Natural killer cell treated with Interleukin-12 subunit alpha and Interleukin-12 subunit beta and Interleukin-15 and Interleukin-18, amount 100 ng/mL, for 72 hours (primary cell): ENCODE measurements at places on chromosomes 6 and 20. TPM values are rescaled to one million over a fixed set of nuclear protein-coding genes. Genes with fewer than 3 reads are reported as not detected.
A peak's percentile ranks its signal among the peaks of the same experiment; 100 is the strongest.

RRAGD gene
- total RNA-seq: 0.98 TPM

DNA sequence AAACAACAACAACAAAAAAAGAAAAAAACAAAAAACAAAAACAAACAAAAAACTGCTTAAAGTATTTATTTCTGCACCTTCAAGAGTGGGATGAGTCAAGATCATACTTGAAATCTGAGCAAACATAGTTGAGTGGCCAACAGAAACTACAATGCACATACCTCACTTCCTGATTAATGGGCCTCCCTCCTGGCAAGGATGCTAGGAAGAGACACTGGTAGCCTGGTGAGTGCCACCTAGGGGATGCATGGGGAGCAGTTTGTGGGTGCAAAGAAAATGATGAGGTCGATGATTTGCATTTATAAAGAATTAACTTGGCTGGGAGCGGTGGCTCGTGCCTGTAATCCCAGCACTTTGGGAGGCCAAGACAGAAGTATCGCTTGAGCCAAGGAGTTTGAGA lies 808.1 kb downstream of the MAFB start:
- no peak overlapping the region for H3K27ac ChIP-seq
- no peak overlapping the region for H3K4me3 ChIP-seq
- no peaks in the 10 kb centered on the region for H3K36me3 ChIP-seq
- H3K4me1 ChIP-seq: no peaks in the 10 kb centered on the region

GRCh38 chr6:150417899-150418826 lies 49.4 kb downstream of the IYD start:
- peak overlapping the region; percentile 0 for H3K27ac ChIP-seq
- no peaks in the 10 kb centered on the region for H3K36me3 ChIP-seq
- no peak for DNase-seq
- H3K4me3 ChIP-seq: peak overlapping the region; percentile 71
- H3K27me3 ChIP-seq: peaks cover 32% of the 10 kb centered on the region

- no peak overlapping the region for H3K27ac ChIP-seq
- H3K4me1 ChIP-seq: peaks cover 3% of the 10 kb centered on the region
- no peak overlapping the region for H3K4me3 ChIP-seq
- DNase-seq: no peak
Measured at GRCh38 chr6:47043286-47043685, 1.2 kb upstream of the ADGRF1 start.

GRCh38 chr6:44508646-44509045 lies 121.1 kb downstream of the CDC5L start:
- no peak for DNase-seq
- H3K4me3 ChIP-seq: no peak overlapping the region
- no peaks in the 10 kb centered on the region for H3K4me1 ChIP-seq
- H3K36me3 ChIP-seq: no peaks in the 10 kb centered on the region
- peaks cover 8% of the 10 kb centered on the region for H3K27me3 ChIP-seq
- H3K27ac ChIP-seq: no peak overlapping the region

LAMA2 gene
- total RNA-seq: 0.36 TPM

GRCh38 chr6:169252505-169253189 lies 999 bp downstream of the THBS2 start:
- no peak overlapping the region for H3K4me3 ChIP-seq
- H3K36me3 ChIP-seq: no peaks in the 10 kb centered on the region
- DNase-seq: no peak

DNA sequence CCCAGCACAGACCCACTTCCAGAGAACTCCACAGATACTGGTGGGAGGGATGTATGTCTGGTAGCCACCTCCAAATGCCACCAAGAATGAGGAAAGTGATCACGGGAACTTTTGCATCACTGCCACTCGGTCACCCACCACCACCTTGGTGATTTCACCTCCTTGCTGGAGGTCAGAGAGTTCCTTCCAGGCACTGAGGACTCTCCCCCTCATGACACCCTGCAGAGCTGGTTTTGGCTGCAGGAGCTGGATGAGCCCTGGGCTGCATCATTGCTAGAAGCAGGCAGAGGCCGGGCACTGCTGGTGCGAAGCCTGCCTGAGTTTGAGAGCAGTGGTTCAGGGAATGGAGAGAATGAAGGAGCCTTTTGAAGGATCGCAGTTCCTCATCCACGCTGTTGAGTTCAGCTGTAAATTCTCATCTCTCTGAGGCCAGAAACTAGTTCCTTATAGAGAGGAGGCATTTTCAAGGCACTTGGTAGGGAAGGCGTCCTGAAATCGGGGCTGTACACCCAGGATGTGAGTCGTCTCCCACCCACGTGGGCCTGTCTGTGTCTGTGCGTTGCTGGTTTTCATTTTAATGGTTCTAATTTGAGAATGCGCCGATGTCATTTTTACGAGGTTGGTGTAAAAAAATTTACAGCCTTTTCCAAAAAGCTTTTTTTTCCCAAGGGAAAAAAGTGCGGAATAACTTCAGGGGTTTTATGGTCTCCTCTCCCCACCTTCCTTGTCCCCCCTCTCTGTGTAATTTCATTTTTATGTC lies 25.0 kb downstream of the FOXP4 start:
- DNase-seq: no peak
- peaks cover 36% of the 10 kb centered on the region for H3K4me1 ChIP-seq
- H3K27me3 ChIP-seq: no peaks in the 10 kb centered on the region
- no peak overlapping the region for H3K4me3 ChIP-seq
- peaks cover 5% of the 10 kb centered on the region for H3K36me3 ChIP-seq

DNA sequence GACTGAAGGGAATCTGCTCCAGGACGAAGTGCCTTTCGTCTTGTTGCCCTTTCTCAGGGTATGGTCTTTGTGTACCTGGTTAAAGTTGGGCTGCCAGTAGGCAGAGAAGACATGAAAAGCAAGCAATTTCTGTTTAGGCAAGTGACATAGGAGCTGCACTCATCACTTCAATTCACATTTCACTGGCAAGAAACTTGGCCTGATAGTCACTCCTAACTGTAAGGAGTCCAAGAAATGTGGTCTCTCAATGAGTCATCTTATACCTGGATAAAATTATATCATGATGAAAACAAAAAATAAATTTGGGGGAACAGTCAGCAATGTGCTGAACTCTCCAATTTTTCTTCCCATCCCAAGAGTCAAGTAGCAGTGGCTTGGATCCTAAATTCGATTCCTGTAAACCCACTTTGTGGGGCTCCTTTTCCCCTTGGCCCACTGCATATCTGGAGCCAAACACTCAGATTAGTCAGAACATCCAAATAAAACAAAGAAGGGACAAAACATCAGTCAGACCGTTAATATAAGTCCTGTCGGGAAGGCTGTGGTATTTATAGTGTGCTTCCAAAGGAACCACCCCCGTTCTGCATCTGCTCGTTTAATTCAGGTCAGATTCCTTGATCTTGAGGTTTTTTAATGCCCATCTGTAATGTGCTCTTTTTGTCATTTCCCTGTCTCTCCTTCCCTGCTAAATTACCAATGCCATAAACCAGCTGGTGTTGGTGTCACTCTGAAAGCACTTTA lies 5.0 kb upstream of the GABRR1 start:
- DNase-seq: no peak
- no peaks in the 10 kb centered on the region for H3K27me3 ChIP-seq
- no peaks in the 10 kb centered on the region for H3K4me1 ChIP-seq
- no peaks in the 10 kb centered on the region for H3K36me3 ChIP-seq
- H3K4me3 ChIP-seq: no peak overlapping the region
